ENCODE measurements at places on chromosomes 12 and 14.
A peak's percentile ranks its signal among the peaks of the same experiment; 100 is the strongest.

GRCh38 chr12:66149702-66150398 lies 19.3 kb upstream of the LLPH start:
- DNase-seq, result no peak

GRCh38 chr12:116745554-116745953 lies 7.4 kb downstream of the RNFT2 start:
- DNase-seq, result no peak

DNA sequence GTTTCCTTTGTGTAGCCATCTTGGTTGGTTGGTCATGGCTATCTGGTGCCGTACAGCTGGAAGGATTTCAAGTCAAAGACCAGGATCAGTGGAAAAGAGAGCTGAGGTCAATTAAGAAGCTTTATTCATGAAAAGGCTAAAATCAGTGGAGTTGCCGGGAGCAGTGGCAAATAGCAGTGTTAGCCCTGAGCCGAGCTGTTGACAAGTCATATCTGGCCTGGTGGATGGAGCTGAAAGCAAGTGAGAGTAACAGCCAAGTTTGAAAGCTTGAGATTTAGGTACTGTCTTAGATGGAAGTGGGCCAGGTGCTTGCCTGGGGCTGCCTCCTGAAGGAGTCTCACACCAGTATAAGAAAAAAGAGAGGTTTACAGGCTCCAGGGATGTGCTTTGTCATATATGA lies 9.0 kb downstream of the BATF start:
- no peak for DNase-seq

DNA sequence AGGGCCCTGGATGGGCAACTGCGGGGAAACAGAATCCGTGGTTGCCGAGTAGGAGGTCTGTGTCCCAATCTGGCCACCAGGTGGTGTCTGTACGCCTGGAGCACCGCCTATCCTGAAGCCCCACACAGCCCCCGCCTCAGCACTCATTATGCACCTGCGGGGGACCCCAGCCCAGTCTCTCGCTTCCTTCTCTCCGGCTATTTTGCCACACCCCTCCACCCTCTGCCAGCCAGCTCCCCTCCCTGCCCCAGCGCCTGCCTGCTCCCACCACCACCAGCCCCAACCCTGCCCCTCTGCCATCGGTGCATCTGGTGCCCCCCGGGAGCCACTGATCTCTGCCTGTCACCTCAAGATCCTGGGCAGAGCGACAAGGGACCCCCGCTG lies 2.2 kb upstream of the NXPH4 start:
- DNase-seq, result peak; percentile 66

DNA sequence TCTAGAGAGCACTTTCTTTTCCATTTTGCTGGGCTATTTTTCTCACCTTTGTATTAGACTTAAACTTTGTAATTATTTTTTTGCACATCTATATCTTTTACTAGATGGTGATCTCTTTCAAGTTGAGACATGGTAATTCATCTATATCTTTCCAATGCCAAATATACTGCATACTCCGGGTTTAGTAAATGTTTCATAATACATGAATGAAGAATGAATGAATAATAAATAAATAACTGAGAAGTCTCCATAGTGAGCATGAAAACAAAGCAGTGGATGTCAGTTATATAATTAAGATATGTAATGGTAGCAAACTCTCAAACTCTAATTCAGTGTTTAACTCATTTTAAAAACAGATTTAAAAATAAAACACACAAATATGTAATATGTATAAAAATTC lies 342.5 kb upstream of the KITLG start:
- peak; percentile 26 for DNase-seq

DNA sequence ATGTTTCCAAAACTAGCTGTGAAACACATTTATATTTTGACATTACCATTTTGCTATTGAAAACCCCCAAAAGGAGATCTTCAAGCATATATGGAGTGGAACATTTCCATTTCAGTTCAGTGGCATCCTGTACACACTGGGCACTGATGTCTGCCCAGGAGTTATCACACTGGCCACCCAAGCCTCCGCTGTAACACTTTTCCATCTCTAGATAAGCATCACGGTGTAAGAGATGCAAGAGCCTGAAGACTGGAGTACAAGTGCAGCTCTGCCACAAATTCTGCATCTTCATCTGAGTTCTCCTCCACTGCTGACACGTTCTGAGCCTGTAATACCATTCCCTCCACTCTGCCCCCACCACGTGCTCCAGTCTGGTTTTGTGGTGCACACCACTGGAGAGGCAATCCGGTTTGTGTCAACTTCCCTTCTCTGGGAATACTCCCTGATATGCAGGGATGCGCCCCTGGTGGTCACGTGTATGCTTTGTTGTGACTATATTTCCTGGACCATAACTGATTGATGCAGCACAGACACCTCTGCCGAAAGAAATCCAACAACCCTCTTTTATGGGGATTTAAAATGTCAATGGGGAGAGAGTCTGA lies 12.7 kb downstream of the SPTLC2 start:
- DNase-seq, result no peak

DNA sequence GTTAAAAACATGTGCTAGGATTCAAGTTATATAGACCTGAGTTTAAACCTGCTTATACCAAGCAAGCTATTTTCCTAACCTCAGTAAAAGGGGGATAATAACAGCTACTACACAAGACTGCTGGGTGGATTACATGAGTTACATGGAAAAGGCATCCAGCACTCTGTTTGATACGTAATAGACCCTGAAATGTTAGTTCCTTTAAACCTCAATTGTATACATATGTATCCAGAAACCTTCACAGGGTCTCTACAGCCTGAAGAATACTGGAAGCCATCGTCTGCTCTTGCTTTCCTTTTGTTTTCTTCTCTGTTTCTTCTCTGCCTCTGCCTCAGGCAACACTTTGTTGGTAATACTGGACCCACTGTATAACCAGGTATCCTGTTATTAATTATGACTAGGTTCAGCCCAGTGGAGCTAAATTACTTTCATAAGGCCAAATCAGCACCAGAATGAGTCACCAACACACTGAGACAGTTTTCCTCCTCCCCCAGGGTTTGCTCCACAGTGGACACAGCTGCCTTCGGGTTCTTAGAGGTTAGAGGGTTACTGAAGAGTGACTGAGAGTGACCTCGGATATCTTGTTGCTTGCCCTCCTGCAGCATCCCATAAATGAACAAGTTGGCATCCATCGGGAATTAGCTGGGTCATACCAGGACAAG lies 127.1 kb downstream of the CAPZA3 start:
- peak; percentile 64 for DNase-seq
